ENCODE measurements at places on chromosomes 7 and 10. TPM values are rescaled to one million over a fixed set of nuclear protein-coding genes. Genes with fewer than 3 reads are reported as not detected.
A peak's percentile ranks its signal among the peaks of the same experiment; 100 is the strongest.

The FRMPD2 gene
- not detected for total RNA-seq

The VWA2 gene
- 15.5 TPM for total RNA-seq

The GPR141 gene
- 4.0 TPM for total RNA-seq

The NUTM2D gene
- 5.1 TPM for total RNA-seq

The SLC39A12 gene
- total RNA-seq: 0.29 TPM

The PRSS1 gene
- total RNA-seq: not detected

The CHCHD2 gene
- total RNA-seq: 200 TPM

The CADPS2 gene
- 46.1 TPM for total RNA-seq

- DNase-seq: no peak
- H3K36me3 ChIP-seq: no peaks in the 10 kb centered on the region
- peaks cover 8% of the 10 kb centered on the region for H3K4me1 ChIP-seq
- H3K27me3 ChIP-seq: no peaks in the 10 kb centered on the region
- H3K4me3 ChIP-seq: no peak overlapping the region
Measured at GRCh38 chr10:29740981-29741545, 106.3 kb upstream of the SVIL start.

- H3K4me3 ChIP-seq: no peak overlapping the region
- no peak overlapping the region for H3K27ac ChIP-seq
- H3K4me1 ChIP-seq: no peaks in the 10 kb centered on the region
- no peaks in the 10 kb centered on the region for H3K27me3 ChIP-seq
Measured at GRCh38 chr10:89153116-89153515, 54.0 kb downstream of the CH25H start.

GRCh38 chr7:32582036-32582435 is 86.7 kb downstream of the AVL9 start:
- DNase-seq: no peak
- H3K27me3 ChIP-seq: no peaks in the 10 kb centered on the region
- H3K4me3 ChIP-seq: no peak overlapping the region
- no peak overlapping the region for H3K27ac ChIP-seq
- H3K36me3 ChIP-seq: peaks cover 85% of the 10 kb centered on the region

GRCh38 chr10:72483471-72483870 is 128.8 kb upstream of the DNAJB12 start:
- no peak for DNase-seq
- no peaks in the 10 kb centered on the region for H3K4me1 ChIP-seq
- no peak overlapping the region for H3K27ac ChIP-seq
- no peak overlapping the region for H3K4me3 ChIP-seq
- no peaks in the 10 kb centered on the region for H3K36me3 ChIP-seq

GRCh38 chr10:6201516-6201975 is 1.2 kb upstream of the PFKFB3 start:
- no peaks in the 10 kb centered on the region for H3K27me3 ChIP-seq
- DNase-seq: peak; percentile 87
- H3K4me3 ChIP-seq: peak overlapping the region; percentile 88
- no peak overlapping the region for H3K27ac ChIP-seq
- peaks cover 25% of the 10 kb centered on the region for H3K4me1 ChIP-seq

DNA sequence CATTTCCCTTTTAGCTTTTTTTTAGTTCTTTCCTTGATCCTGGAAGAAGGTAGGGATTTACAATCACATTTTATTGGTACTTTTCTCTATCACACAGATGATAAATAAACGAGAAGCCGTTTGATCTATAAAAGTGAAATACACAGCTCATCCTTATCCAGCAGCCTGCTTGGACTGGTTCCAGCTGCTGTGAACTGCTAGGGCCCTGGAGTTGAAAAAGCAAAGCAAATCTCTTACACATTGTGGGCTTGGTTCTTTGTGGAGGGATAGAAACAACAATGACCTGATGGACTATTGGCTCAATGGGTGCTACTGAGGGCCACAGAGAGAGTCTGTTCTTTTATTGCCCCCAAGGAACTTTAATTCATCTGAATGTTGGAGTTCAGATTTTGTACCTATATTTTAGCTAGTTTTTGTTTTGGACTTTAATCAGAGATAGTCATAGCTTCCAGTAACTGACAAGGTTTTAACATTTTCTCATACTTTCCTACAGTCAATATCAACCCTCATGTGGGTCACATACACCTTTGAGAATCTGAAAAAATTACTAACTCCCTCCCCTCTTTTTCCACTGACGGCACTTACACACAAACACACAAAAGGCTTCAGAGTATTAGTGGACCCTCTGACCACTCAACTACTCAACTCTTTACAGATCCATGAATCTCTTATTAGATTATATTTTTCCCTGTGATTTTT is 91.6 kb upstream of the CCDC6 start:
- no peak for DNase-seq
- H3K36me3 ChIP-seq: no peaks in the 10 kb centered on the region
- no peaks in the 10 kb centered on the region for H3K4me1 ChIP-seq
- no peak overlapping the region for H3K27ac ChIP-seq
- H3K4me3 ChIP-seq: no peak overlapping the region

DNA sequence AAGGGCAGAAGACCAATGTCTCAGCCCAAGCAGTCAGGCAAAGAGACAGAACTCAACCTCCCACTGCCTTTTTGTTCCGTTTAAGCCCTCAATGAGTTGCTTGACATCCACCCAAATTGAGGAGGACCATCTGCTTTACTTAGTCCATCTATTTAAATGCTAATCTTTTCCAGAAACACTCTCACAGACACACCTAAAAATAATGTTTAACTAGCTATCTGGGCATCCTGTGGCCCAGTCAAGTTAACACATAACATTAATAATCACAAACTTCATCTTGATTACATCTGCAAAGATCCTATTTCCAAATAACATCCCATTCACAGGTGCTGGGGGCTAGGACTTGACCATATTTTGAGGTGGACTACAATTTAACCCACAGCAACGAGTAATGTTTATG is 115.7 kb downstream of the RAB11FIP2 start:
- DNase-seq: no peak
- no peaks in the 10 kb centered on the region for H3K36me3 ChIP-seq
- no peak overlapping the region for H3K27ac ChIP-seq

- DNase-seq: no peak
- H3K27me3 ChIP-seq: no peaks in the 10 kb centered on the region
- no peak overlapping the region for H3K27ac ChIP-seq
- H3K36me3 ChIP-seq: peaks cover 27% of the 10 kb centered on the region
- H3K4me1 ChIP-seq: peaks cover 28% of the 10 kb centered on the region
Measured at GRCh38 chr10:97428572-97428981, 2.6 kb downstream of the PGAM1 start.

DNA sequence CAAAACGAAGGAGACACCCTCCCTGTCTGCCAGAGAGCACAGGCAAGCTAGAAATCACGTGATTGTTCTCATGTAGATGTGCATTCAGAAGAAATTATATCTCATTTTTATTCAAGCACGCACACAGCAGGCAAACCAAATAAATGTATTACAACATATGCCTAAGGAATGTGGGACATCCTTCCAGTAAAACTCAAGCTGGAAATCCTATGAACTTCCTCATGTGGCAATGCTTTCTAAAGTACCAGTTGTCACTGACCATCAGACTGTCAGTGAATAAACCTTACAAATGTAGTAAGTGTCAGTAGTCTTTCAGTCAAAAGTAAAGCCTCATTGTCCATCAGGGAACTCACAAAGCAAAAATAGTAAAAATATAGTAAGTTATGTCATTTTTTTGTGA is 350.1 kb upstream of the POM121L12 start:
- no peak overlapping the region for H3K4me3 ChIP-seq
- no peak overlapping the region for H3K27ac ChIP-seq
- H3K27me3 ChIP-seq: no peaks in the 10 kb centered on the region

DNA sequence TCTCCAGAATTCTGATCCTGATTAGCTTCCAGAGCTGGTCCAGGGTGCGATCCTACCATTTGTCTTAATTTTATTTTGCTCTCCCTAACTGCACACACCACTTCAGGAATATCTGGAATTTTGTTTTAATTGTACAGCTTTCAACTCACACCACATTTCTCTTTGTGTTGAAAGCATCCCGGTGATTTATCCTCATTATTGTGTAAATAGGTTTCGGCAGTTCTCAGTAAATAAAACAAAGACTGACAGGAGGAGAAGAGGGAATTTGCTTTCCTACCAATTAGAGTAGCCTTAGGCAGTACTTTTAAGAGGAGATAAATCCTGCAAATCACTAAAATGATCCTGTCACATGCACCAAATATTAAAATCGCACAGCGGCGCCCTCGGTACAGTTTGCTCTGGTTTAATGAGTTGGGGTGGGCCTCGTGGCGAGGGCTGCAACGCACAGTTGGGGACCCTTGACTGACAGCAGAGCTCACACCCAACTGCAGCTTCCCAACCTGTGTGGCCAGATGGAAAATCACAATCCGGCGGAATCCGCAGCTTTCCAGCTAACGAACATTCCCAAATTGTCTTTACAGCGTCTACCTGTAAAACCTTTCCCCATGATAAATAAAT is 62.6 kb downstream of the EBF3 start:
- H3K36me3 ChIP-seq: no peaks in the 10 kb centered on the region
- H3K4me3 ChIP-seq: no peak overlapping the region
- peaks cover 51% of the 10 kb centered on the region for H3K27me3 ChIP-seq
- no peak for DNase-seq

- no peak overlapping the region for H3K27ac ChIP-seq
- no peaks in the 10 kb centered on the region for H3K27me3 ChIP-seq
- peaks cover 5% of the 10 kb centered on the region for H3K4me1 ChIP-seq
- H3K36me3 ChIP-seq: no peaks in the 10 kb centered on the region
- no peak for DNase-seq
Measured at GRCh38 chr7:92784935-92785334, 51.4 kb downstream of the CDK6 start.

- peaks cover 5% of the 10 kb centered on the region for H3K4me1 ChIP-seq
- no peak for DNase-seq
- no peaks in the 10 kb centered on the region for H3K36me3 ChIP-seq
- no peak overlapping the region for H3K4me3 ChIP-seq
- no peak overlapping the region for H3K27ac ChIP-seq
Measured at GRCh38 chr10:3401491-3401938, 228.9 kb upstream of the PITRM1 start.

DNA sequence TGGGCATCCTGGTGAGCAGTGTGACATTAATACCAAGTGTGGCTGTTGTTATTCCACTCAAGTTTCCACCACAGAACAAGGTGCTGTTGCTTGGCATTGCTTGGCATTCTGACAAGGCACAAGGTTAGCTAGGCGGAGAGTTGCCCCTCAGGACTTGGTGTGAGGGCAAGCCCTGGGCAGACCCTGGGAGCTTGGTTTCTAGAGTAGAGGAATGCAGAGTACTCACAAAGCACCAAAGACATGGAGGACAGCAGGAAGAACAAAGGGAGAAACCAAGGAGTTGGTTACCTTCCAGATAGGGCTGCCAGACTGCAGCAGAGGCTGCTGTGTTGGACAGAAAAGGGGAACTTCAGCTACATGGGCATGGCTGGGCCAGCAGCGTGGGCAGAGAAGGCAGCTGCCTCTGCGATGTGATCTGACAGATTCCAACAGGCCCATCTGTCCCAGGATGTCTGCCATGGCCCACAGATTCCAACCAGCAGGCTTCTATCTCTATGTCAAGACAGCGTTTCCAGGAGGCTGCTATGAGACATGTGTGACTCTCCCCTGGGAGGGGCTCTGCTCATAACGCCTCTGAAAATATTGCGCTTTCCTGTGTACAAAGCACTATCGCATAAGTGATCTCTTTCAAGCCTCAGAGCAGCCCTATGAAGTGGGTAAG is 1.8 kb downstream of the GOLGA7B start:
- peaks cover 16% of the 10 kb centered on the region for H3K27me3 ChIP-seq
- H3K4me3 ChIP-seq: no peak overlapping the region
- DNase-seq: peak; percentile 77
- H3K27ac ChIP-seq: no peak overlapping the region

- no peak for DNase-seq
- H3K27ac ChIP-seq: peak within 1 kb of the TSS; percentile 83
Measured at GRCh38 chr10:72087969-72088888, at the start of gene SPOCK2. Gene SPOCK2 (minus strand): TSS chr10:72088551. CDS start chr10:72088328, 223 bp downstream.

DNA sequence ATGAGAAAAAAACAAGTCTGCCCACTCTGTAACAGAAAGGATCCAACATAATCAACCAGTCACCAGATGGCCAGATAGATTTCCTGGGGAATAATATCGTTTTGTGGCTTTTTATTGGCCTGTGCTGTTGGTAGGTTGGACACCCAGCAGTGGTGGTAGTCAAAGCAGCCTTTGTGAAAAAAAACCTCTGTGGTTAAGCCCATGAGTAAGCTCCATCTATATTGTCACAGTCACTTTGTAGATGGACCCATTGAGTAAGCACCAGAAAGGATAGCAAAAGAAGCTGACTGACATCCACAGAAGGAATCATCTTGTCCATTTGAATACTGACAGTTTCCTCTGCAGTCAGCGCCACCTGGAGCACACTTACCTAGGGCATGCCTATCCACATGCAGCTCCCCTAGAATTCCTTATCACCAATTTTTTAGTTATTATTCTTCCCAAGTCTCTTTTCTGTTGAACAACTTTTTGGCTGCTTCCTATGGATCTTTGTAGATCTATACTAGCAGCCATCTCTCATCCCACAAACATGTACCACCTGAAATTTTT is 96.9 kb downstream of the IQUB start:
- no peak overlapping the region for H3K27ac ChIP-seq
- H3K27me3 ChIP-seq: no peaks in the 10 kb centered on the region
- DNase-seq: no peak
- no peak overlapping the region for H3K4me3 ChIP-seq
- H3K4me1 ChIP-seq: no peaks in the 10 kb centered on the region
